Retina (tissue), 1 donor: ENCODE measurements at places on chromosomes 3 and 15.

- DNase-seq: no peak
Observed at GRCh38 chr15:70492240-70493177, 270.8 kb downstream of the UACA start.

DNA sequence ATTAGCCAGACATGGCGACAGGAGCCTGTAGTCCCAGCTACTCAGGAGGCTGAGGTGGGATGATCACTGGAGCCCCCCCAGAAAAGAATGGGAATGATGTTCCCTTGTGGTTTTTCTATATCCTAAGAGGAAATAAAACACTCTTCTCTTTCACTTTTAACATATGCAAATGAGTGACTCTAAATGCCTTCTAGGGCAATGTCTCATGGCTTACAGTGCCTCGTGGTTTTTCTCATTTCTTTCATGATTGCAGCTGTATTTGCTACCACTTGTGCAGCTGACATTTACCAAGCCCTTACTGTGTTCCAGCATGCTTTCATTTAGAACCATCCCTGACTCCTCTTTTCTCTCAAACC lies 26.4 kb downstream of the STOML1 start:
- no peak for DNase-seq

DNA sequence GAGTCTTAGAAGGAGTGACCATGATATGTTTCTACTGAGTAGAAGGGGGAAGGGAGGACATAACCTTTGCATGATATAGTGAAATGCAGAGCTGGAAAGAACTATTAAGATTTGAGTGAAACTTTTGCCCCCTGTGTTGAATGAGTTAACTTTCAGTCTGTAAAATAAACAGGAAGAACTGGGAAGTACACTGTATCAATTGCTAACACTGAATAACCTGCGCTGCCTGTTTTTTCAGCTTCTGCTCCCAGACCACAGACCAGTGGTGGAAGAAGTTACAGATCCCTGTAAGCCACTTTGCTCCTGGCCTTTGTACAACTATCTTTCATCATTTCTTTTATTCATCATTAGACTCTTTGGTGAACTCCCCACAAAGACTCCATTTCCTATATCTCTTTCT lies 3.6 kb upstream of the LRCH3 start:
- DNase-seq: no peak

GRCh38 chr3:135169651-135170050 lies 374.6 kb downstream of the EPHB1 start:
- DNase-seq: peak; percentile 10

- no peak for DNase-seq
Observed at GRCh38 chr3:148863297-148863696, 1.8 kb upstream of the CPA3 start.

- DNase-seq: peak; percentile 88
Observed at GRCh38 chr15:66293419-66294156, at the start of gene DIS3L. TSS of gene DIS3L (plus strand) at chr15:66293568. CDS start at chr15:66293597, 29 bp downstream.

GRCh38 chr15:39406485-39406884 lies 174.4 kb upstream of the THBS1 start:
- no peak for DNase-seq

- no peak for DNase-seq
Observed at GRCh38 chr15:46394463-46394862, 759.6 kb downstream of the SQOR start.

- no peak for DNase-seq
Observed at GRCh38 chr3:108124337-108125152, 33.7 kb upstream of the CD47 start.

DNA sequence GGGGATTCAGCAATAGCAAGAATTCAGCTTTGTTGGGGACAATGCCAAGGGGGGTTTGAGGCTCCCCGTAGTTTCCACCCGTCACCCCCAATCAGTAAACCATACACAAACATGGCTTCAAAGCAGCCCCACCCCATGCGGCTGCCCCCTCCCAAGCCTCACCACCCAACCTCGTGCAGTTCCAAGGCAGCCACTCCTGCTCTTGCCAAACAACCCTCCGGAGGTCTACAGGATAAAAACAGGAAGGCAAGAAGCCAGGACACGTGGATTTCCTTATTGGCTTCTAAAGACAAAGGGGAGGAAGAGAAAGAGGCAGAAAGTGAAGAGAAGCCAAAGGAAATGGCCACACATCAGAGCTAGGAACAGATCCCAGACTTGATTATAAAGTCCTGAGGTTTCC lies 121.1 kb downstream of the SHQ1 start:
- DNase-seq: no peak

DNA sequence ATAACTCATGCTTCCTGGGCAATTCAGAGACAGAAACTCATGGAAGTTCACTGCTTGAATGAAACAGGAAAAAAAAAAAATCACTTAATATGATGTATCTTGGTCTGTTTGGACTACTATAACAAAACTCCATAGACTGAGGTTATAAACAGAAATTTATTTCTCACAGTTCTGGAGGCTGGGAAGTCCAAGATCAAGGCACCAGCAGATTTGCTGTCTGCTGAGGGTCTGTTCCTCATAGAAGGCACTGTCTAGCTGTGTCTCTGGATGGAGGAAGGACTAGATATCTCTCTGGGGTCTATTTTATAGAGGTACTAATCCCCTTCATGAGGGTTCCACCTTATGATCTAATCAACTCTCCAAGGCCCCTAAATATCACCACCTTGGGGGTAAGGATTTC lies 119.3 kb downstream of the IGF2BP2 start:
- no peak for DNase-seq

DNA sequence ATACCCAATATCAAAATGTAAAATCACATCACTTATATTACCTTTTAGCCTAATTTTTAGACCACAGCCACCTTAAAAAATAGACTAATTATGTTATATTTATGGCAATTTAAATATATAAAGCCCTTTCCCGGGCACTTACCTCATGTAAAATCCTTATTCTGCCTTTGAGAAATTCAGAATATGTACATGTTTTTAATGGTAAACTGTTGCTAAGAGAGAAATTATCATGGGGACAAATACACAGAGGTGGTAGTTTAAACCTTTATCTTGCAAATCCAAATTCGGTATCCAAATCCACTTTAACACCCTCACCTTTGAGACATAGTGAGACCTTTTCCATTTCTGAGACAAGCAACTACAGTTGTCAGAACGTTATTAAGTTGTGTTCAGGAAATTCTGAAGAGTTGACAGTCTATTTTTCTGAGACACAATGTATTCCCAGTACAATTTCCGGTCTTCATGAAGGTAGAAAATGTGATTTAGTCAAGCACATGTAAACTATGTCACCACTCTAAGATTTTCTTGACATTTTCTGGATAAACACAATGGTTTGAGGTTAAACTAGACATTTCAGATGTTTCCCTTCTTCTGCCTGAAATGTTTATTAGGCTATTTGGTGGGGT lies 10.6 kb upstream of the VGLL3 start:
- DNase-seq: no peak

GRCh38 chr3:37526511-37526910 lies 335.2 kb upstream of the CTDSPL start:
- DNase-seq: no peak

GRCh38 chr15:98142572-98142971 lies 182.1 kb downstream of the ARRDC4 start:
- DNase-seq: no peak

DNA sequence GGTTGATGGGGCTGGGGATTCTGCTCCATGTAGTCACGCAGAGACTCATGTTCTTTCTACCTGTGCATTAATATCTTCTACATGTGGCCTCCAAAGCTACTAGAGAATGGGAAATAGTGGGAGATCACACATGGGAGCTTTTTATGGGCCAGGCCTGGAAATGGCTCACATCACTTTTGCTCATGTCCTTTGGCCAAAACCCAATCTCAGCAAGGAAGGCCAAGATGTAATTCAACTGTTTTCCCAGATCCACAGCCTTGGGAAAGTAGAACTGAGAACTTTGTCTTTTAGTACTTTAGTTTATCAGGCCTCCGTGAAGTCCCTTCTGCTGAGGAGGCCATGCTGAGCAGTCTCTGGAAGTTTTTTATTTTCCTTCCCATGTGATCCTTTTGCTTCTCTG lies 73.2 kb upstream of the SLC4A7 start:
- no peak for DNase-seq

- no peak for DNase-seq
Observed at GRCh38 chr3:59515966-59516365, 466.1 kb upstream of the CFAP20DC start.

GRCh38 chr3:171860830-171861535 lies 17.8 kb downstream of the TMEM212 start:
- DNase-seq: no peak

DNA sequence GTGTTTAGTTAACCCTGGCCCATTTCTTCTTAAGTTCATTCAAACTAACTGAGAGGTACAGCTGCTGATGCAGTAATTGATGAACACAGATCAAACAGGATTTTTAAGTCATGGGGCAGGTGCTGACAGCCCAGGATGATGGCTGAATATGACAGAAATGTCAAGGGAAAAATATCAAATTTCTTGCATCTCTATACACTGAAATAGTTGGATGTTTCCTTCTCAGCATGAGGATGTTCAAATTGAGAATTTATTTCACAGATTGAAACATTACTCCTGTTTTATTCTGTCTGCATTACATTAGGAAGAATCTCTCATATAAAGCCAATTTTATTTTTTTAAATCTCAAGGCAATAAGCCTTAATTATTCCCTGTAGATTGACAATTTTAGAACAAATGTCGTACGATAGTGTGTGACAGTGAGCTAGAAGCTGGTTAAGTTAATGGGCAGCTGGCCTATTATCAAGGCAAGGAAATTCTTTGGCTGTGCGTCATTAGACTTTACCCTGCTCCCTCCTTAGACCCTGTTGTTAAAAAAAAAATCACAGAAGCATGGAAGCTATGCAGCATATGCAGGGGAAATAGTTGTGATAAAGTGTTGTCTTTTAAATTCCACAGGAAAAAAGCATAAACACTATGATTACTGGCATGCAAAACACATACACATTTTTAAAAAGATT lies 183.8 kb upstream of the KCNMB2 start:
- DNase-seq: peak; percentile 33

GRCh38 chr3:189404024-189404423 lies 227.2 kb upstream of the TP63 start:
- DNase-seq: no peak

- DNase-seq: no peak
Observed at GRCh38 chr15:50797926-50798325, 32.4 kb upstream of the SPPL2A start.

- DNase-seq: peak; percentile 85
Observed at GRCh38 chr15:74307827-74308811, 59.3 kb downstream of the CYP11A1 start.

- DNase-seq: no peak
Observed at GRCh38 chr3:188310270-188310710, 156.3 kb downstream of the LPP start.

- DNase-seq: no peak
Observed at GRCh38 chr3:174907628-174908407, 48.7 kb downstream of the NAALADL2 start.

DNA sequence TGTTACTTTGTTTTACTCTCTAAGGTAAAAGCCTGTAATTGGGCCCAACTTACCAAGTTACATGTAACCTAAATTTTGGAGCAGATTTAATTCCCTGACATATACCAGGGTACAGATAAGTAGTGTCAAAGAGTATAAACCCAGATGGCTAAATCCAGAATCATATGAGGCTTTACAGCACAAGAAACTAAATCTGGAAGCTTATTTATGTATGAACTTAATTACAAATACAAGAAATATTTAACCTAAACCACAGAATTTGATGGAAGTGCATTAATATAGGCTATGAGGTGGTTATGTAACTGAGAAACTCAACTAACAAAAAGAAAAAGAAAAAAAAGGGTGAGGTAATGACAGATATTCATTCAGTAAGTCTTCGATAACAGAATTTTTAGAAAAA lies 930.2 kb upstream of the ALCAM start:
- no peak for DNase-seq

DNA sequence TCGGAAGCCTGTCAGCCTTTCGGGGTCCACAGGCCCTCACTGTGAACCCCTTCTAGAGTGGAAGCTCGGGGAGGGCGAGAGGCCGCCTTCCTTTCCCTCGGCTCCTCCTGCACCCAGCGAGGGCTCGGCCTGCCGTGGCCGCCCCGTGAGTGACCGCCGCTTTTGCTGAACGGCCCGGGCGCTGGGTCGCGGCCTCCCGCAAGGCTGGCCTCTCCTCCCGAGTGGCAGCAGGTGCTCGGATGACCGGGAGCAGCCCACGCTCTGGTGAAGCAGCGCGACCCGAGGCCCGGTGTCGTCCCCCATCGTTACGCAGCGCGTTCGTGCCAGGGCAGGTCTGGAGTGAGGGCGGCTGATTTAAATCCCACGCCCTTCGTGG lies 53.8 kb downstream of the LRRK1 start:
- no peak for DNase-seq

GRCh38 chr3:49493901-49494300 lies 23.8 kb downstream of the DAG1 start:
- no peak for DNase-seq

- DNase-seq: no peak
Observed at GRCh38 chr15:43314171-43314570, 16.2 kb downstream of the LCMT2 start.

- DNase-seq: peak; percentile 83
Observed at GRCh38 chr15:74312445-74313007, 54.9 kb downstream of the CYP11A1 start.

- DNase-seq: no peak
Observed at GRCh38 chr3:160183345-160184076, 41.7 kb upstream of the C3orf80 start.

GRCh38 chr3:31936420-31937060 lies 44.5 kb downstream of the OSBPL10 start:
- no peak for DNase-seq

DNA sequence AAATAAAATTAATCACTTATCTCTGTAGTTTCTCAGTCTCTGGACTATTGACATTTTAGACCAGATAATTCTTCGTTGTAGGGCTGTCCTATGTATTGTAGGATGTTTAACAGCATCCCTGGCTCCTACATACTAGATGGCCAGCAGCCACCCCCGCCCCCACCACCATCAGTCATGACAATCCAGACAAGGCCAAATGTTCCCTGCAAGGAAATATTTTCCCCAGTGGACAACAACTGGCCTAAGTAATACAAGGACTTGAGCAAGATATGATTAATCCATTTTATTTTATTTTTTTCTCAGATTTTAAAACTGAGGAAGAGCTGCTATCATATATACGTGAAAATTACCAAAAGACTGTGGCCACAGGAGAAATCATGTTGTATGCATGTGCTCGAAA lies 23.8 kb downstream of the TICRR start:
- DNase-seq: no peak

DNA sequence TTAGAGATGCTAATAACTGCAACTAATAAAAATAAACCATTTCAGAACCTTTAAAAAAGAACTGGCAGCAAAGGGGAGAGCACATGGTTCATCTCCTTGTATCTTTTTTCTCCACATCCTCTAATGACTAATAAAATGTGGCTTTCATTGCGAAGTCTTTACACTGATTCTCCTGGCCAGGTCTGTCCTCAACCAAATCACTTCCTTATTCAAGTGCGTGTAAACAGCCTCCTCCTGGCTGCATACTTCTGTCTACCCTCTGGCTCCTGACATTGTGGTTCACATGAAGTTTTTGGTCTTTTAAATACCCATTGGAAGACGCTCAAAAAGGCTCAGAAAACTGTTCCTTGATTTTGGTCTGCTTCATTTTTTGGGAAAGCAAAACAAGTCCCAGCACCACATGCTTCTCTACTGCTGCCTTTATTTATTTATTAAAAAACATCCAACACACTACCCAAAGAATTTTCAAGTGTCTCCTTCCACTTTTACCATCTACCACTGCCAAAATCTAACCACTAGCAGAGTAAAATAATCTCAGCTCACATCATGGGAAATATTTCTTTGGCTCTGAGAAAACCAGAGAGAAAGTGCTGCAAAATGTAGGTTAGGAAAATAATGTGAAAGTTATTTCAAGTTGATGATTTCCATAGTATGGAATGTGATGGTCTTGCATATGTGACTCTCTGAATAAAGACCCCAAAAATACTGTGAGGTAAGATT lies 85.1 kb downstream of the EFL1 start:
- DNase-seq: no peak

GRCh38 chr3:183825456-183826161 lies at the start of gene MAP6D1:
TSS of gene MAP6D1 (minus strand) at chr3:183825577. CDS start at chr3:183825547, 30 bp downstream.
- DNase-seq: peak; percentile 82
